WTC11 (cell line): ENCODE measurements at places on chromosomes 5 and 9.

- DNase-seq = no peak
- no peaks in the 10 kb centered on the region for H3K4me1 ChIP-seq
- no peak overlapping the region for H3K4me3 ChIP-seq
- no peaks in the 10 kb centered on the region for H3K27me3 ChIP-seq
Measured at GRCh38 chr9:107786561-107786960, 297.0 kb upstream of the KLF4 start.

GRCh38 chr9:77752554-77752953 lies 104.4 kb upstream of the GNA14 start:
- DNase-seq = no peak
- H3K4me3 ChIP-seq = no peak overlapping the region
- H3K36me3 ChIP-seq = peaks cover 22% of the 10 kb centered on the region
- H3K4me1 ChIP-seq = peaks cover 13% of the 10 kb centered on the region
- no peak overlapping the region for H3K27ac ChIP-seq

DNA sequence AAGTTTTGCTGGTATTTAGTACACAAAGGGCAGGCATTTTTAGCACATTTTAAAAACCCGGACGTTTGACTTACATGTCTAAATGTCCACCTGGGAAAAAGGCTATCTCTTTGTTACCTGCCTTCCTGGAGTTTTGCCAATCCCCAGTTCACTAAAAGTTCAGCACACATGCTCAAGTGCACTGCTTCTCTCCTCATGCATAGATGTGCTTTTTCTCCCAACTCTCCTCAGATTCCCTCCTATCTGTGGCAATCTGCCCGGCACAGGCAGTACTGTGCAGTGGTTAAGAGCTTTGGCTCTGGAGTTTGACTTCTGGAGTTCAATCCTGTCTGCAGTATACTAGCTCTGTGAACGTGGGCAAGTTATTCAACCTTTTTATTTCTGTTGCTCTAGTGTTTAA lies 8.3 kb upstream of the CCNO start:
- no peak for DNase-seq
- H3K27ac ChIP-seq = no peak overlapping the region
- no peaks in the 10 kb centered on the region for H3K36me3 ChIP-seq
- H3K4me3 ChIP-seq = no peak overlapping the region
- H3K27me3 ChIP-seq = peaks cover 46% of the 10 kb centered on the region

DNA sequence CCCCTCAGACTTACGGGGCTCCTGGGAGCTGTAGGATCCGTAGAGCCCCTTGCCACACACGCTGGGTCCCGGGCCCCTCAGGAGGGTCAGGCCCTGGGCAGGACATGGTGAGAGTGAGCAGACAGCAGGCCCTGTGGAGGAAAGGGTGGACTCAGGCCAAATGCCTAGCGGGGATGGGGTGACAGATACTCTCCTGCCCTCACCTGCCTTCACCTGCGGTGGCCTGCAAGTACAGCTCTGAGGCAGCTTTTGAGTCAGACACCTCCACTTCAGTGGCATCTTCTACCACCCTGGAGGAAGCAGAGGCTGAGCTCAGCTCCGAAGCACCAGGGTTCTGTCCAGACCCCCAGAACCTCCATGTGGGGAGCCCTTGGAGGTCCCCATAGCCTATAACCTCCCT lies 26.2 kb downstream of the SLC35A4 start:
- H3K27ac ChIP-seq = no peak overlapping the region
- H3K36me3 ChIP-seq = no peaks in the 10 kb centered on the region
- DNase-seq = no peak
- H3K4me3 ChIP-seq = no peak overlapping the region

DNA sequence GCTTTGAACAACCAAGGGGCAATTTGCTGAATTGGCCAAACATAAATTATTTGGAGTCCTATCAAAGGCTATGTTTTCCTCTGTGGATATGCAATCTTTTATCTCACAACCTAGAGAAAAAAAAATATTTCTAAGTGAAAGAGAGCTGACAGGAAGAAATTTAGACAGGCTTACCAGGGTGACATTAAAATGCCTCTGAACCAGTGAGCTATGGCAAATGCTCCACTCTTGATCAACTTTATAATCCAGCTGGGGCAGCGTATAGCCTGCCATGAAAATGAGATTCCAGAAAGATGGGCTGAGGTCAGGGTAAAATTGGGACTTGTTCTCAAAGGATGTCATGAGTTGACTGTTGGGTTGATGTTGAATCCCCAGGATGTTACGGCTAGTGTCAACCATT lies 399.3 kb upstream of the TRPC7 start:
- DNase-seq = no peak
- no peak overlapping the region for H3K27ac ChIP-seq
- no peak overlapping the region for H3K4me3 ChIP-seq

GRCh38 chr5:150516011-150516410 lies 8.1 kb downstream of the NDST1 start:
- no peaks in the 10 kb centered on the region for H3K36me3 ChIP-seq
- DNase-seq = no peak
- H3K4me1 ChIP-seq = peaks cover 42% of the 10 kb centered on the region
- peak overlapping the region; percentile 48; the same call in 1 of the 2 replicates for H3K27ac ChIP-seq

- peaks cover 56% of the 10 kb centered on the region for H3K4me1 ChIP-seq
- H3K27ac ChIP-seq = no peak overlapping the region
- peak overlapping the region; percentile 80 for H3K4me3 ChIP-seq
- peaks cover 48% of the 10 kb centered on the region for H3K27me3 ChIP-seq
Measured at GRCh38 chr5:75053304-75054133, 1.2 kb upstream of the GCNT4 start.

DNA sequence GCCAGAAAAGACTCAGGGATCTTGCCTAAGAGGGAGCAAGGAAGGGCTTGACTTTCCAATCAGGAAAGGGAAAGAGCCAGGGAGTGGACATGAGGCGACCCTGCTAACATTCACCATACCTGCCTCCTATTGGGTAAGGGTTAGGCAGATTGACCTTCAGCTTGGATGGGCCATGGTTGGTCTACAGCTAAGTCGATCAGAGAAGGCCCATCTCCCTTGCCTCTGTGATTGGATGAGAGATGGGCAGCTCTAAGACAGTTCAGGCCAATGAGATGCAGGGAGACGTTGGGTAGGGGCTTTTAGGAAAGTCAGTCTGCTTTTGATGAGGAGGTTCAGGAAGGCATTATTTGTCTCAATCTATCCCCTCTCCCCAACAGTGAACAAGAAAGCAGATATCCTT lies 135.0 kb upstream of the STC2 start:
- H3K4me3 ChIP-seq = no peak overlapping the region
- no peak overlapping the region for H3K27ac ChIP-seq
- peaks cover 8% of the 10 kb centered on the region for H3K36me3 ChIP-seq
- H3K27me3 ChIP-seq = peaks cover 20% of the 10 kb centered on the region
- DNase-seq = no peak

DNA sequence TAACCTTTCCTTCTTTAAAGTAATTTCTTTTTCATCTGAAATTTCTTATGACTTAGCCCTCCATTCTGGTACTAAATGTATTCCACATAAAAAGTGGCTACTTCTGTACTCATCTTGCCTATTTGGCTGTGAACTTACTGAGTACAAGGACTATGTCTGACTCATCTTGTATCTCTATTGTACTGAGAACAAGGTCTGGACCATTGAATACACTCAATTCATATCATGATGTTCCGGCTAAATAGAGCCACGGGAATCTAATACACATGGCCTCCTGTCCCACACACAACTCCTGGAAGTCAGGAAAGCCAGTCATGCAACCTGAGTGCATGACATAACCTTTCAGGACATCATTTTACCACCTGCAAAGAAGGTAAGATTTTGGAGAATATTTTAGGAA lies 203.9 kb downstream of the PLK2 start:
- no peaks in the 10 kb centered on the region for H3K36me3 ChIP-seq
- H3K27ac ChIP-seq = no peak overlapping the region
- no peaks in the 10 kb centered on the region for H3K27me3 ChIP-seq
- H3K4me1 ChIP-seq = peaks cover 21% of the 10 kb centered on the region
- DNase-seq = no peak

DNA sequence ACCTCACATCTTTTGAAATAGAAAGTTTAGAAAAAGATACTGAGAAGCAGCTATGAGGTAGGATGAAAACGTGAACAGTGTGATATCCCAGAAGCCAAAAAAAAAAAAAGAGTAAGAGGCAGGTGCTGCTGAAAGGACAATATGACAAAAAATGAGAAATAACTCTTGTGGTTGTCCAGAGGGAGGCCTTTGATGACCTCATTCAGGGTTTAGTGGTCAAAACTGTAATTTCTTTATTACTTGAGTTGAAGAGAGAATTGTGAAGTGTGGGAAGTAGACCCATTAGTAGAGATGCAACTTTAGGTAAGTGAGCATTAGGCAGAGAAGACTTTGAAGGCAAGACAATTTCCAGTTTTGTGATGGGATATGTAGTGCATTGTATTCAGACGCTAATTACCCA lies 1306.3 kb upstream of the ACO1 start:
- no peak overlapping the region for H3K27ac ChIP-seq
- H3K4me3 ChIP-seq = no peak overlapping the region
- H3K27me3 ChIP-seq = no peaks in the 10 kb centered on the region
- DNase-seq = no peak

DNA sequence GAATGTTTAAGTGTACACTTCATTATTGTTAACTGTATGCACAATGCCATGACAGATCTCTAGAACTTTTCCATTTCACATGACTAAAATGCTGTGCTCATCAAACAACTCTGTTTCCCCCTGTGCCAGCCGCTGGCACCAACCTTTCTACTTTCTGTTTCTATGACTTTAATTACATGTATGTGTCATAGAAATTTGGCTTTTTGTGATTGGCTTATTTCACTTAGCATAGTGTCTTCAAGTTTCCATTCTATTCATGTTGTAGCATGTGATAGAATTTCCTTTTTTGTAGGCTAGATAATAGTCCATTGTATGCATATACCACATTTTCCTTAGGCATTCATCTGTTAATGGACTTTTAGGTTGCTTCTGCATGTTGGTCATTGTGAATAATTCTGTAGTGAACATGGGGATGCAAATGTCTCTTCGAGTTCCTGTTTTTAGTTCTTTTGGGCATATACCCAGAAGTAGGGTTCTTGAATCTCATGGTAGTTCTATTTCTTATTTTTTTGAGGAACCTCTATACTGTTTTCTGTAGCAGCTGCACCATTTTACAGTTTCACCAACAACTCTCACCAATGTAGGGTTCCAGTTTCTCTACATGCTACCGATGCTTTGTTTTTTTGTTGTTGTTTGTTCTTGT lies 184.4 kb upstream of the DMRT1 start:
- peaks cover 3% of the 10 kb centered on the region; the same call in 1 of the 2 replicates for H3K36me3 ChIP-seq
- H3K27me3 ChIP-seq = no peaks in the 10 kb centered on the region
- no peak overlapping the region for H3K4me3 ChIP-seq
- DNase-seq = no peak
- H3K27ac ChIP-seq = no peak overlapping the region
- peaks cover 45% of the 10 kb centered on the region for H3K4me1 ChIP-seq

DNA sequence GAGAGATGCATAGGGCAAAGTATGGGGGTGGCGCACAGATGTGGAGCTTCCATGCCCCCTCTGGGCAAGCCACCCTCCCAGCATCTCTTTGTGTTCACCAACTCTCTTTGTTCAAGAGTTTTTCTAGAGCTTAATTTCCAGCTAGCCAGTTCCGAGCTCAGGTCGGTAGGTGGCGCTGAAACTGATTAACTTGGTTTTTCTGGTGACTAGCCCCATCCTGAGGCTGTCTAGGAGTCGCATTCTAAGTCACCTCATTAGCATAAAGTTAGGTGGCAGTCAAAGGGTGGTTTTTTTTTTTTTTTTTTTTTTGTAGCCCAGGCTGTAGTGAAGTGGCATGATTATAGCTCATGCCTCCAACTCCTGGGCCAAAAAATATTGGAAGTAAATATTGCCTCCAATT lies 476.4 kb downstream of the KDM4C start:
- H3K36me3 ChIP-seq = peaks cover 4% of the 10 kb centered on the region; the same call in 1 of the 2 replicates
- H3K27ac ChIP-seq = no peak overlapping the region
- no peaks in the 10 kb centered on the region; the same call in none of the 2 replicates for H3K27me3 ChIP-seq
- DNase-seq = peak; percentile 85
- no peak overlapping the region for H3K4me3 ChIP-seq

- no peak for DNase-seq
- H3K36me3 ChIP-seq = no peaks in the 10 kb centered on the region
- H3K4me1 ChIP-seq = no peaks in the 10 kb centered on the region
- H3K27me3 ChIP-seq = no peaks in the 10 kb centered on the region
Measured at GRCh38 chr5:38211354-38211710, 47.0 kb upstream of the EGFLAM start.

DNA sequence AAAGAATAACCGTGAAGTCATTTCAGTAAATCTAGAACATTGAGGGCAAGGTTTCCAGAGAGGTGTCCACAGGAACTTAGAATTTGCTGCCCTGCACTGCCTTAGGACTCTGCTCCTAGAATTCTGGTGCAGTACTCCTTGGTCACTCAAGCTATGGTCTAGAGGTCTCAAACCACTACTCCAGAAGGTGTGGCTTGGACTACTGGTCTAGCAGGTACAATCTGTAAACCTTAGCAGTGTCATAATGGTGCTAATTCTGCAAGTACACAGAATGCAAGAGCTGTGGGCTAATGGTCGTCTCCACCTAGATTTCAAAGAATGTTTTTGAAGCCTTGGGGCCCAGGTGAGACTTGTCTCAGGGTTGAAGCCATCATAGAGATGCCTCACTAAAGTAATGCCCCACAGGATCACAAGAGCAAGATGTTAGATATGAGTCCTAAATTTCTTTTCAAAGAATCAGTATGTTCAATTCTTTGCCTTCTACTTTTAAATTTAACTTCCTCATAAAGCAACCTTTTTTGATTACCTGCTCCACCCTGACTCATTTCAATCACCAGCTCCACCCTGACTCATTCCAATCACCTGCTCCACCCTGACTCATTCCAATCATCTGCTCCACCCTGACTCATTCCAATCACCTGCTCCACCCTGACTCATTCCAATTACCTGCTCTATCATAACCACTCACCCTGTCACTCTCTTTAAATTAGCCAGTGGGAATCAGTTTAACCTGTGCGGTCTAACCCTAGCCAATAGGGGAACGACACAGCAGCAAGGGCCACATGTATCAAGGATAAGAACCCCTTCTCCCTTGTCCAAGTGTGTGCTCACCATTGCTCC lies 1111.8 kb upstream of the ACO1 start:
- no peak for DNase-seq
- H3K36me3 ChIP-seq = no peaks in the 10 kb centered on the region
- peaks cover 17% of the 10 kb centered on the region for H3K4me1 ChIP-seq
- H3K4me3 ChIP-seq = no peak overlapping the region

- no peaks in the 10 kb centered on the region for H3K27me3 ChIP-seq
- H3K27ac ChIP-seq = no peak overlapping the region; the same call in 1 of the 2 replicates
- DNase-seq = no peak
- peaks cover 11% of the 10 kb centered on the region for H3K4me1 ChIP-seq
- no peaks in the 10 kb centered on the region for H3K36me3 ChIP-seq
Measured at GRCh38 chr5:176897263-176897662, 1.9 kb downstream of the HK3 start.

GRCh38 chr5:58934629-58935097 lies 351.8 kb downstream of the RAB3C start:
- peaks cover 4% of the 10 kb centered on the region; the same call in 1 of the 2 replicates for H3K27me3 ChIP-seq
- H3K36me3 ChIP-seq = no peaks in the 10 kb centered on the region
- no peak overlapping the region for H3K4me3 ChIP-seq
- H3K4me1 ChIP-seq = peaks cover 2% of the 10 kb centered on the region; the same call in 1 of the 2 replicates

GRCh38 chr5:56376128-56376527 lies 143.0 kb upstream of the ANKRD55 start:
- peaks cover 13% of the 10 kb centered on the region for H3K36me3 ChIP-seq
- no peaks in the 10 kb centered on the region for H3K27me3 ChIP-seq
